Tibial nerve (tissue), 4 donors: ENCODE measurements at places on chromosomes 5 and 9. TPM values are rescaled to one million over a fixed set of nuclear protein-coding genes. Genes with fewer than 3 reads are reported as not detected.

DNA sequence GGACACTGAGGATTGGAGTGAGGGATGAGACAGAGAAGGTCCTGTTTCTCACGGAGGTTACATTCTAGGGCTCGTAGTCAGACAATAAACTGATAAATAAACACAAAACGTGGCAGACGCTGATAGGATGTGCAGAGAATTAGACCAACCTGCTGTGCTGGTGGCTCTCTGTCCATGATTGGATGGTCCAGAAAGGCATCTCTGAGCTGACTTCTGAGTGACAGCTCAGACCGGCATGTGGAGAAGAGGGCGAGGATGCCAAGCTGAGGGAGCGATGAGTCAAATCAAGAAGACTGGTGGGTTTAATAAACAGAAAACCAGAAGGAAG, 132.3 kb upstream of the TAF11L2 start:
- DNase-seq, result no peak

FAM78A gene
- total RNA-seq, result 3.9 TPM

DNA sequence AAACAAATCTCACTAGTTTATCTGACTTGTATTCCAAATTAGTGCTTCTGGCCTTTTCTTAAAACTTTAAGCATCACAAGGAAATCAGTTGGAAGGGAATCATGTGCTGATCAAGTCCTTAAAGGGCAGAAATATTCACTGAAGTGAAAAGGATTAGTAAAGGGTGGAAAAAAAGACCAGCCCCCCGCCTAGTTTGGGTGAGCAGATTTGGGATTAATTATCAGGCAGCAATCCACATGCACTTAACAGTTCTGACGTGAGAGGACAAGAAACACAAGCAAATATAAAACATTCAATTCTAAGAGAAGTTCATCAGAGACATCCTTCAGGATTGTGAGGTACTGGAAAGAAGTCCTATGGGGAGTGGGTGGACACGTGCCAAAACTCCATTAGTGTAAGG, at the start of gene TYRP1:
Gene TYRP1 (plus strand): TSS at position 245 of the 400 bp plus-strand sequence. CDS start 612 bp downstream, outside the sequence.
- no peak for DNase-seq

GRCh38 chr9:106920701-106921283, 57.8 kb downstream of the ZNF462 start:
- DNase-seq, result no peak

ORM2 gene
- not detected for total RNA-seq

SLC4A9 gene
- total RNA-seq, result not detected

GRCh38 chr5:154470137-154470536, 7.9 kb downstream of the HAND1 start:
- DNase-seq, result no peak

BTNL3 gene
- not detected for total RNA-seq

SPINK13 gene
- not detected for total RNA-seq

- no peak for DNase-seq
Observed at GRCh38 chr9:76510041-76510440, 51.1 kb downstream of the GCNT1 start.

PROB1 gene
- 1.3 TPM for total RNA-seq
